ENCODE measurements at places on chromosomes 1 and 21.

DNA sequence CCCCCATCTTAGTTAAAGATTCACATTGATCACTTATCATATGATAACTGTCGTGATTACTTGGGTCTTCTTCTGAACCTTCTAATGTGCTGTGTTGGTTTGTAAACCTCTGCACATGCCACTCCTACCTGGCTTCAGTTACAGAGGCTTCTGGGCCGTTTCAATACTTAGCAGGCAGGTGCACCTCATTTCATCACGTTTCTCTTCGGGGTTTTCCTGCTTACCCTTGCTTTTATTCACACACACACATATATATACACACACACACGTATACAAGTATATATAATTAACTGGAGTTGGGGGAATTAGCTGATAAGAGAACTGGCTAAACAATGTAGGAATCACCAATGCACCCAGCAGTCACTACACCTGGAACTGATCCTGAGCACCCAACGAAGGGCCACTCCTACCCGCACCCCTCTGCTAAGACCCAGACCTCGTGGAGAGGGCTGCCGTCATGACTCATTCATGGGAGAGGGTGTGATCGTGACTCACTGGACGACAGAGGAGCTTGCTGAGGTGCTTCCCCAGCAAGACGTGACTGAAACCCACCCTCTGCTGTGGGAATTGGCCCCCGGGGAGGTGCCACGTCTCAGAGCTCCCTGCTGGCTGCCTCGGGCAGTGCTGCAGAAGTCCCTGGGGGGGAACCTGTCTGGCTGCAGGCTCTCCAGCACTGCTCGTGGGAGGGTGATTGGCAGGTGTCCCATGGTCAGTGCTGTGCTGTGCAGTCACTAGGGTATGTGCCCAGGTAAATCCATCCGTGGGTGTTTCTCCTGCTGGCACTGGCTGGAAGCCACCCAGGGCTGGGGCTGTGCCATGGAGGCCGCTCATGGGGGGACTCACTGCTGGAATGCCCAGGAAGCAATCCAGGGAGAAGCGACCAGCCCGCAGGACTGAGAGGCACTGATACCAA is 166.6 kb downstream of the DYRK1A start:
- DNase-seq = no peak

- DNase-seq = no peak
These were observed 97.8 kb upstream of the CSF3R start for GRCh38 chr1:36580524-36580923.

DNA sequence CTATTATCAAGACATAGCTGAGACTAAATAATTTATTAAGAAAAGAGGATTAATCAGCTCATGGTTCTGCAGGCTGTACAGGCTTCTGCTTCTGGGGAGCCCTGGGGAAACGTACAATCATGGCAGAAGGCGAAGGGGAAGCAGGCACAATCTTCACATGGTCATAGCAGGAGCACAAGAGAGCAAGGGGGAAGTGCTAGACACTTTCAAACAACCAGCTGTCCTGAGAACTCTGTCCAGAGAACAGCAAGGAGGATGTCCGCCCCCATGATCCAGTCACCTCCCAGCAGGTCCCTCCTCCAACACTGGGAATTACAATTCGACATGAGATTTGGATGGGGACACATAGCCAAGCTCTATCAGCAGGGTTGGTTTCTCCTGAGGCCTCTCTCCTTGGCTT is 10.3 kb upstream of the SLC45A1 start:
- DNase-seq = no peak

DNA sequence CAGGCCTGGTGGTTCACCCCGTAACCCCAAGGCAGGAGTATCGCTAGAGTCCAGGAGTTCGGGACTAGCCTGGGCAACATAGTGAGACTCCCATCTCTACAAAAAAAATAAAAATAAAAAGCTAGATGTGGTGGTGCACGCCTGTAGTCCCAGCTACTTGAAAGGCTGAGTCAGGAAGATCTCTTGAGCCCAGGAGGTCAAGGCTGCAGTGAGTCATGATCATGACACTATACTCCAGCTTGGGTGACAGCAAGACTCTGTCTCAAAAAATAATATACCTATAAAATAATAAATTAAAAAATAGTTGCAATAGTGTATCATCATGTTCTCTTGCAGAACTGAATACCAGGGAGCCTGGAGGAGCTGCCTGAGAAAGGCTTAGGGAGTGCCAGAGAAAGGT is 19.9 kb upstream of the TMEM39B start:
- no peak for DNase-seq

DNA sequence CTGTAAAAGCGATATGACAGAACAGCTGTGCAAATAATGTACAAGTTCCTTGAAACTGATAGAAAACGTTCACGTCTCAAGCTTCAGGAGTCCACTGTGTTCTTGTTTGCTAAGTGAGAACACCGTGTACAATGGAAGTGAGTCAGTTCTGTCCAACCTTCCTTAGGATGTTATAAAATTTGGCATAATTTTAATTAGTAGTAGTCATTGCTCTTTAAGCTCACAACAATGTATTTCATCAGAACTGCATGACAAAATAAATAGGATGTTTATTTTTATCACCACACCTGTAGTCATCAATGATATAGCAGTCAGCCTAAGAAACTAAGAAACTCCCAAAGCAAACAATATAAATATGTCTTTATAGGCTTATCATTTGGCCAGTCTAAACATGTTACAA is 53.0 kb downstream of the RGS2 start:
- DNase-seq = no peak

GRCh38 chr1:213683529-213683928 is 304.2 kb upstream of the PROX1 start:
- DNase-seq = no peak

GRCh38 chr21:36063375-36064084 is 3.2 kb upstream of the SETD4 start:
- DNase-seq = no peak

DNA sequence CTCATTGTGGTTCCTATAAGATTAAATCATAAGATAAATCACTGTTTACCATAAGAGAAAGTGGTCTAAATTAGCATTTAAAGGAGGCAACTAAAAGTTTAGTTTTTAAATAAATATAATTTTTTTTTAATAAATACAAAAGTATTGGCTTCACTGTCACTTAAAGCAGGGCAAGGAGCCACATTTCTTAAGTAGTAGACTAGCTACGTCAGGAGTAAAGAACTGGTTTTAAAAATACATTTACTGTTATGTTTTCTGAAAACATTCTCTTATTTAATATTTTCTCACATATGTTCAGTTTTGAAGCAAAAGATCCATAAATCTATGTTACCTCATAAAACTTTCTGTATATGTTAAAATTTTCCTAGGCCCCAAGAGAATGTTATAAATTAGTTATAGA is 2.2 kb downstream of the ANGPTL1 start:
- DNase-seq = no peak

DNA sequence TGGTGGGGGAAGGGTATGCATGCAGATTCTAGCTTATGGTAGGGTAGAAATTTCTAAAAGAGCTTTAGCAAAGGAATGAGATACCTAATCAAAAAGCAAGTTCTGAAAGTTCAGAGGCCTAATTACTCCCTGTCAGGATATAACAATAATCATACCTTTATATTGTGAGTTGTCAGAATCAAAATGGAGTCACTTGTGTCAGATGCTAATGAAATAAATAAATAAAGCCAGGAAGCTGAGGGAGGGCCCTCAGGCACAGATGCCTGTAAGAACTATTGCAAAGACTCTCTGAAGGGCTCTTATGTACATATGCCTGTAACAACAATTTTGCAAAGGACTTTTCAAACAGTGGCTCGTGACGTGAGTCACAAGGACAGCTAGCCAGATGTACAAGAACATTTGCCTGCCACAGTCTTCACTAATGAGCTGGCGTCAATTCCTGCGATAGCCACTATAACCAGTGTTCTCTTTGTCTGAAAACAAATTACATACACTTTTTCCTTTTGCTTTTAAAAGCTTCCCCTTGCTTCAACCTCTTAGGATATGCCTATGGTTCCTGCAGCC is 27.4 kb upstream of the DNASE2B start:
- DNase-seq = no peak

- DNase-seq = no peak
These were observed 217.8 kb downstream of the DAB1 start for GRCh38 chr1:57206038-57206437.

DNA sequence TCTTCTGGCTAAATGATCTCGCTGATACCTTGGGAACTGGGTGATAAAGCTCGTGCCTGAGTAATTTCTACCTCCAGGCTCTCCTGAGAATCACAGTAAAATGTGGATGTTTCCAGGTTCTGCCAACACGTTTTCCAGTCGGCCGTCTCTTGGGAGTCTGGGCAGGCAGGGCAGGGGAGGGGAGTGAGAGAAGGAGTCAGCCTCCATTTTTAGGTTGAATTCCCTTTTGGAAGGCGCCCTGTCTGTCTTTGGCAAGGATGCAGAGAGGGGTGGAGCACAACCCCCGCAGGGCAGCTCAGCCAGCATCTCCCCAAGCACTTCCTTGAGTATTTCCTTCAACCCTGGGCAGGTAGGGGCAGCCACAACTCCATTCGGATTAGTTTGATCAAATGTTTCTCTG is 15.5 kb upstream of the ACTRT2 start:
- DNase-seq = no peak
